ENCODE measurements at places on chromosomes 3 and 15.

DNA sequence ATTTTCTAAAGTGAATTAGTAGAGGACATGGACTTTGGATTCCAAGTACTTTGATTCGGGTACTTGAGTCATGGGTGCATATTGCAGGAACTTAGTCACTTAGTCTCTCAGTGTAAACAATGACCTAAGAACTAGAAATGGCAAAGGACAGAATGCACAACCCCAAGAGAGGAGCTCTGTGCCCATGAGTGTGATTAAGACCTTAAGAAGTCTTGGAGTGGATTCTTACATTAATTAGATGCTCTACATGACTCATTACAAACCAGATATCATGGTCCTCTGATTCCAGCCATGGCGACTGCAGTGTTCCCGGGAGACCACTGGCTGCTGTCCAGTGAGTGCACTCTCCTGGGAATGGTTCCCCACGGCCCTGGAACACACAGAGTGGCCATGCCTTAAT, 251.5 kb downstream of the GABRG3 start:
- DNase-seq: no peak

DNA sequence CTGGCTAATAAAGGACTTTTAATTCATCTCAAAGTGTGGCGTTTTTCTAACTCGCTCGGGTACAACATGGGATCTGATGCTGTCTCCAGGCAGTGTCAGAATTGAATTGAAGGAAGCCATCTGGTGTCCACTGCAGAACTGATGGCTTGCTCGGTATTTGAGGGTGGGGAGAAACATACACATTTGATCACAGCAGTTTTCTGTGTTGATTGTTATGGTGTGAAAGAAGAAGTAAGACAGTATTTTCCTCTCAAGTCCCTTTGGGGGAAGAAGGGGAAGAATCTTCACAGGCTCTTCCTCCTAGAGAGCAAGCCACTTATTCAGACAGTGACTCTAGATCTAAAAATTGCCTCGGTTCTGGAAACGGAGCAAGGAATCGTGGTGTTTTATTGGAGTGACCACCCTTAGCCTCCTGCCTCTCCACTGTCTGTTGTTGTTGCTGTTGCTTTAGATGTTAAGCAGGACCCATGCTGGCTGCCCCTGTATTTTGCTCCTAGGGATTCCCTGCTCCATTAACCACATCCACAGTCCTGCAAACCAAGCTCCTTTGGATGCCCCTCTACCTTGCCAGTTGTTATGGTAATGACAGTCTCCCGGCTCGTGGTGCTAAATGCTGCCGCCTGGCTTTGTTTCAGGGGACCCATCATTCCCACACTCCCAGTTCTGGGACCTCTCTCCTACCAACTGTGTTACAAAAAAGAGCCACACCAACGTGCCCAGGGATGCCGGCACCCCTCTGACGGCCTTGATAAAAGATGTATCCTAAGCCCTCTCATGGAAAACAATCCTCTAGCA, 15.3 kb upstream of the MCCC1 start:
- DNase-seq: peak; percentile 40

DNA sequence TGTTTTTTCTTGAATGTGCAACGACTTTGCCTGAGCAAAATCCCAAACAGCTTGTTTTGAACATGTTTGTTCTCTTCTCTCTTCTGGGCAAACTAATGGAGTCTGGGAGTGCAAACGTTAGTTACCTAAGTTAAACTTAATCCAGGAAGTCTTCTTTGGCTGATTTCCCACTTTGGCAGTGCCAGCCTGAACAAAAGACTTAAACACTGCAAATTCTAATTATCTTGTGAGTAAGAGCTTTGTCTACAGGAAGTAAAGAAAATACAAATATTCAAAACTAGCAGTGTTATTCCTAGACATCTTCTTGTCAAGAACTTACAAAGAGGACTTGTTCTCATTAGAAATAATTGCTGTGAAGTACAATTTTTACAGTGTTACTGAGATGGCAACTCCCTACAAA, 16.7 kb upstream of the DENND6A start:
- DNase-seq: no peak

DNA sequence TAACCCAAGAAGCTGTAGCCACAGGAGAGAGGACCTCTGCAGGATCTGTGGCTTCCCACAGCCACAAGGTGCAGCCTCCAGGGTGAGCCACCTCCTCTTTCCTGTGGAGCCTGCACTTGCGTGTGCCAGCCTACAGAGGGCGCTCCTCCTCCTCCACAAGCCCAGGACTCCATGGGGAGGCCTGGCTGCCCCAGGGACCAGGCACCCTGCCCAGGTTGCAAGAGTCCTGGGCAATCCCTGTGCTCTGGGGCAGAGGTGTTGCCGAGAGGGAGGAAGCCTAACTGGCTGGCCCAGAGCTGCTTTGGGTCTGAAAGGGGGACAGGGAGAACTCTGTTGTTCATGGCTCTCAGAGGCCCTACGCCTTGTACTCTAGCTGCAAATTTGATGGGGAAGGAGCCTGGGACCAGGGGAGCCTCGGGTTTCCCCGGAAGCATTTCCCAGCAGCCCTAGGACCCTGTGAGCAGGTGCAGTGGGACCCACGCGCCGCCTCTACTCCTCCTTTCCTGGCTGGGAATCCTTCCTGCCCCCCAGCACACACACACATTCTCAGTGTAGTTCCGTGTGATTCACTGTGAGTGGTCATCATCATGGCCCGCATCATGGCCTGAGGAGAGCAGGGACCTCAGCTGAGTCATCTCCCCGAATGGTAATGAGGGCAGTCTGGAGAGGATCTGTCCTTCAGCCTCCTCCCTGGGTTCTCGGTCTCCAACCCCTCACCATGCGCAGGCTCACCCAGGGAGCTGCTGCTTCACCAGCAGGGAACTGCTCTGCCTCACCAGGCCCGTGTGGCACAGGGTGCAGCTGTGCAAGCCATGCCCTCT, 24.3 kb downstream of the TBC1D21 start:
- DNase-seq: no peak

GRCh38 chr15:90154861-90155626, 46.1 kb upstream of the SEMA4B start:
- no peak for DNase-seq

DNA sequence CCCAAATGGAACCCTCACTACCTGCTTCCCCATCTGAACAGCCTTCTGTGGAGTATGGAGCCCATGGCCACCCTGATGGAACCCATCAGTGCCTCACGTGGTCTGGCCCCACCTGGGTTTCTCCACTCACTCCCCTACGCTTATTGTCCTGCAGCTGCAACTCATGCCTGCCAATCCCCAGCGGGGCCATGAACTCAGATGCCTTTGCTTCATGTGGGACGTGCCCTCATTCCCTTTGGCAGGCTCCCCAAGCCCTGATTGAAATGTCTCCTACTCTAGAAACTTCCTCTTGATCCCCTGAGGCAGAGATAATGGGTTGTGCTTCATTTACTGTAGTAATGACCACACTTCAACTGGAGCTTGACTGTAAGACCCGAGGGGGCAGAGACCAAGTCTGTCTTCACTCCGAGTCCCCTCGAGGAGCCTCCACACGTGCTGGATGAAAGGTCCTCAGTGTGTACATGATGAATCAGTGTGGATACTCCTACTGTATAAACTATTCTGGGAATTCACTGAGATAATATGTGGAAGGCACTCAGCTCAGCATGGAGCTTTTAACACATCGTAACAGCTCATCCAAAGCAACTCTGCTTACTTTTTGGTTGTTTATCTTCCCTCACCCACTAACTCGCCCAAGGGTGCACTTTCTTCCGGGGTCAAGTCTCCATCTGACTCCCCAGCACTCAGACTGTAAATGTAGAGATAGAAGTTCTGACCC, 232.8 kb upstream of the BHLHE40 start:
- DNase-seq: no peak

DNA sequence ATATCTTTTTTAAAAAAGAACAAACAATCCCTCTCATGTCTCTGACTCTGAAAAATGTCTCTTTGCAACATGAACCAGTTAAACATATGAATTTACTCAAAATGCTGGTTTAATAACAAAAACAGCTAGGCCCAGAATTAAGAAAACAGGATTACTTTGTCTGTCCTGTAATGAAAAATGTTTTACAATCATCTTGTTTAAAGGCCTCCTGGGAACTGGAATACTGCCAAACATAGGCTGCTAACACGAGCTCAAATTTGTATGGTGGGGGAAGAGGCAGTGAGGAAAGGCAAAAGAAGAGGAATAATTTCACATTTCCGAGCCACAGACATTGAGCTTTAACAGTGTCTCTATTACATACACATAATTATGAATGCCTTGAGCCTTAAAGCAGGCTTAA, 61.7 kb upstream of the PPIB start:
- no peak for DNase-seq

GRCh38 chr3:170734043-170734734, 135.8 kb downstream of the RPL22L1 start:
- DNase-seq: no peak

DNA sequence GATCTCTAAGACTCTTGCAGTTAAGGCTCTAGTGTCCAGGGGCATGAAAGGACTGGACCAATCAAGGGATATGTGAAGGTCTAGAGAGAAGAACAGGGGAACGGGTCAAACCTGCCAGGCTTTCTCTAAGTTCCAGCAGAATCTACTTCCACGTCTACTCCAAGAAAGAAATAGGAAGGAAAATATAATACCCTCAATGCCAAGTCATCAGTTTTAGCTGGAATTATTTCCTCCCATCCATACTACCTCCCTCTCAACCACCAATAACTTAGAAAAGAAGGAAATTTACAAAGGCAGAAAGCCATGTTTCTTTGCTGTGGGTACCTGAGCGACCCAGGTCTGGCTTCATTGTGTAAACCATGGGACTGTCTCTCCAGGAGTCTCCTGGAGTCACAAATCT, 7.8 kb downstream of the SHC4 start:
- DNase-seq: no peak

DNA sequence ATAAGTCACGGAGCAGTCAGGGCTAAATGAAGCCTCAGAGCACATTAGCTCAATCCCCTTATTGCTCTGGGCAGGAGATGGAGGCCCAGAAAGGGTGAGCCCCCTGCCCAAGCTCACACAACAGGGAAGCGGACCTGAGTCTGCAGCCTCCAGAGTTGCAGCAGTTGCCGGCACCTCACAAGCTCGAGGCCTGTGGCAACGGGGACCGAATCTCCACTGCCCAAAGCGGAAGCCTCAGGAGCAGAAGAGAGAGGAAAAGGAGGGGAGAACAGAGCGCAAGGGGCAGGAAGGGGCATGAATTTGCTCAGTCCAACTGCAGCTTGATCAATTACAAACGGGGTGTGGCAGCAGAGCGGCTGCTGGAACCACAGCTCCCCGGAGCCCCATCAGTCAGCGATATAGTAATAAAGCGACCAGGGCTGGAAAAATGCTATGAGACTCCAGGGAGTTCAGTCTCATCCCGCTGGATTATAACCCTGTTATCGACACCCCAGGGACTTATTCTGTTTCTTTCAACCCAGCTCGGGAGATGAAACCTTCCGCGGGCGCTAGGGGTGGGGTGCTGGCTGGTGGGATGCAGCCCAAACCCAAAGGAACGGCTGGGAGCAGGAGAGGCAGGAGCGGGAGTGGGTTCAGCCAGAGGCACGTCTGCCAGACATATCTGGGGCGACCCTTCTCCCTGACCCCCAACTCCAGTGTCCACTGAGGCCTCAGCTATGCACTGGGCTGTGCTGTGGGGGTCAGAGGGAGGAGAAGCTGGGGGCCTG, 219.7 kb upstream of the LINGO1 start:
- DNase-seq: no peak

- no peak for DNase-seq
These were observed 8.7 kb upstream of the TRIM69 start for GRCh38 chr15:44727485-44728231.

DNA sequence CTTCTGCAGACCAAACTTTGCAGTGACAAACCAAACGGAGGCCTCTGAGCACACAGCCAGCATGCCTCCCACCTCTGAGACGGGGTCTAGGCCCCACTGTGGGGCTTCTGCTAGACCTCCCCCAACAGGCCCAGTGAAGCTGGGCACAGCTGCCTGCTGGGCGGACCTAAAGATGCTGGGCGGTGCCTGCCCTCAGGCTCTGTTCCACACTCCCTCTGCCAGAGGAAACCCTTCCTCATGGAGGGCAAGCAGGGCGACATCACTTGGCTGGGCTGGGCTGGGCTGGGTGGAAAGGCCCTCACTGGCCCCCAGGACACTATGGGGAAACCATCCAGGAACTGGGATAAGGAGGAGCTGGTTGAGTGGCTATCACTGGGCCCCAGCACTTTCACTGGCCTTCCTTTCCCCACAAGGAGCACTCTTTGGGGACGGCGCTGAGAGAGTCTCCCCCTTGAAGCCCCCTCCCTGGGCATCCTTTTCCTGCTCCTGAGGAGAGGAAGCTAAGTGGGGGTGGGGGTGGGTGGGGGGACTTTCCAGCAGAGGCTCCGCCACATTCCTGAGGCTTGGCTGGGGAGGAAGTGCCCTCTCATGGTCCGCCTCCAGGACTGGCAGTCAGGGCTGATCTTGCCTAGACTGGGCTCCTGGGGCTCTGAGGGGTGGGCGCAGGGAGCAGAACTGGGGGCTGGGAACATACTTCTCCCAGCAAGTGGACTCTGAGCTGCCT, 98.1 kb upstream of the HACD2 start:
- DNase-seq: no peak

- DNase-seq: no peak
These were observed 52.4 kb downstream of the KCNMB2 start for GRCh38 chr3:178588628-178589027.

DNA sequence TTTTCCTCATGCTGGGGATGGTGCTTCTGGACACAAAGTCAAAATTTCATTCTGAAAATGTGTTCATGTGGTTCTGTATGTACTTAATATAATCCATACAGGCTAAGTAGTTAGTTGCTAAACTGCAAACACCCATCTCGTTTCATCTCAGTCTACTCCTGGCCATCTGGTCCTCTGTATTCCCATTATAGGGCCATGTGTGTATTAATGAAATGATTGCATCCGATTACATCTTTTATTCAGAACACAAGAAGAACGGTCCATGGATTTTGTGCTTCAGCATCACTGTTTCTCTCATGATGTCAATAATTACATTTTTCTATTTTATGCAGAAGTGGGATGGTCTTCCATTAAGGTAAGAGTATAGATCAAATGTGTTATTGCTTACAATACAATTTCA, 6.1 kb upstream of the GJD2 start:
- no peak for DNase-seq

GRCh38 chr15:95439922-95440376, 890.6 kb upstream of the NR2F2 start:
- DNase-seq: no peak

- no peak for DNase-seq
These were observed 9.4 kb downstream of the ITPKA start for GRCh38 chr15:41502795-41503668.

GRCh38 chr15:69713726-69714559, 261.3 kb downstream of the RPLP1 start:
- no peak for DNase-seq

DNA sequence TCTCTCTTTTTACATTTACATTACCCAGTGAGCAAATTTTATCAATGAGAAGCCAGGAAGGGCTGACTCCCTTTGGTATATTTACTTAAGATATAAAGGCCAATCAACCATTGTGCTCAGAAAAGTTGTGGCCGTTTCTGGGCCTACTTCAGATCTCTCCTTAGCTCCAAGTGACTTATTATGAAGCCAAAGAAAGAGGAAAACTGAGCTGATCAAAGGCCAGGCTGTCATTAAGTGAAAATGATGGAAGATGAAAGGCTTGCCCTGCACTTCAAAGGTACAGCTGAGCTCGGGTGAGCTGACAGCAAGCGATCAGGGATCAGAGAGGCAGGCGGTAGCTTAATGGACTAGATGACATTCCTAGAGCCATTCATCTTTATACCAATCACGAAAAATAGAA, 24.8 kb downstream of the VGLL4 start:
- peak; percentile 46 for DNase-seq

- no peak for DNase-seq
These were observed 1.9 kb upstream of the KIF23 start for GRCh38 chr15:69412274-69412673.

Data from retina (tissue), 1 donor.